ENCODE measurements at places on chromosomes 11 and 22.

DNA sequence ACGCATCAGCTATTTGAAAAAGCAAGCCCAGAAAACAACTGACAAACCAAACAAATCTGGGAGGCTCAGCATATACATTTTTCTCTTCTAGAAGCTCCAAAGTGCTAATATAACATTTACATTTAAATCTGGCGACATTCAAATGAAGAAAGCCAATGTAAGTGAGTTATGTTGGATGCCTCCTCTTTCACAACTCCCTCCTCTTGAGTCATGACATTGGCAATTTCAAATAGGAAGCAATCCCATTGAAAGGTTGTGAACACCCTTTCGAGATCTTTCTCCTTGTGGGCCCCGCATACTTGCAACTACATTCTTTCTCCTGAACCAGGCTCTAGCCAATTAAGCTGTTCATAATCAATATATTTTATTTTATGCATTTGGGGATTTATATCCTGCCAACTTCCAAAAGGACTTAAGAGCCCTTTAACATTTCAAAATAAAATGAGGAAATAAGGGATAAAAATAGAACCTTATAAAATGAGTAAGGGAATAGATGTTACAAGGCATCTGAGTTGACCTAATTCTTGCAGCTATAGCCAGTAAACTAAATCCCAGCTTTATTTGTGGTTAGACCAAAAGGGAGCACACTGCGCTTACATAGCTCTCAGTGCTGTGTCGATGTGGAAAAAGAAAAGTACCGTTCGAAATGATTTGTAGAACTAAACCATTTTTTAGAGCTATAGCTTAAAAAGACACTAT is 129.5 kb upstream of the SESN3 start:
- DNase-seq, result no peak

DNA sequence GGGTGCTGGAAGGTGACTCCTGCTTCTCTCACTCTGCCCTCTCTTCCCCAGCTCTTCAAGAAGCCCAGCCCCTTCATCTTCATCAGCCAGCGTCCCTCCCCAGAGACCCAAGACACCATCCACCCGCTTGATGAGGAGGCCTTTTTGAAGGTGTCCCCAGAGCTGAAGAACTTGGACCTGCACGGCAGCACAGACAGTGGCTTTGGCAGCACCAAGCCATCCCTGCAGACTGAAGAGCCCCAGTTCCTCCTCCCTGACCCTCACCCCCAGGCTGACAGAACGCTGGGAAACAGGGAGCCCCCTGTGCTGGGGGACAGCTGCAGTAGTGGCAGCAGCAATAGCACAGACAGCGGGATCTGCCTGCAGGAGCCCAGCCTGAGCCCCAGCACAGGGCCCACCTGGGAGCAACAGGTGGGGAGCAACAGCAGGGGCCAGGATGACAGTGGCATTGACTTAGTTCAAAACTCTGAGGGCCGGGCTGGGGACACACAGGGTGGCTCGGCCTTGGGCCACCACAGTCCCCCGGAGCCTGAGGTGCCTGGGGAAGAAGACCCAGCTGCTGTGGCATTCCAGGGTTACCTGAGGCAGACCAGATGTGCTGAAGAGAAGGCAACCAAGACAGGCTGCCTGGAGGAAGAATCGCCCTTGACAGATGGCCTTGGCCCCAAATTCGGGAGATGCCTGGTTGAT is 12.6 kb downstream of the IL10RA start:
- no peak for DNase-seq

GRCh38 chr11:123161376-123162030 is 33.5 kb downstream of the CLMP start:
- DNase-seq, result no peak

DNA sequence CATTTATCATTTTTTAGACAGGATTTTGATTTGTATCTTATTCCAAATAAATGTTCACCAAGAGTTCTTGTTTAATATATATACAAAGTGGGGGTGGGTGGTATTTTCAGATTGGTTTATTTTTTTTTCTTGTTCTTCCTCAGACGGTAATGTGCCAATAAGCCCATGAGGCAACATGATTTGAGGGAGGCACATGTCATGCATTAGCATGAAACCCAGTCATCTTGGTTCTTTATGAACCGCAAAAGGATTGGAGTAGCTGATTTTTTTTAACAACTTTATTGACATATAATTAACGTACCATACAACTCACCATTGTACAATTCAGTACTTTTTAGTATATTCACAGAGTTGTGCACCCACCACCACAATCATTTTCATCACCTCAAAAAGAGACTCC is 2.7 kb downstream of the BCL2L13 start:
- no peak for DNase-seq

DNA sequence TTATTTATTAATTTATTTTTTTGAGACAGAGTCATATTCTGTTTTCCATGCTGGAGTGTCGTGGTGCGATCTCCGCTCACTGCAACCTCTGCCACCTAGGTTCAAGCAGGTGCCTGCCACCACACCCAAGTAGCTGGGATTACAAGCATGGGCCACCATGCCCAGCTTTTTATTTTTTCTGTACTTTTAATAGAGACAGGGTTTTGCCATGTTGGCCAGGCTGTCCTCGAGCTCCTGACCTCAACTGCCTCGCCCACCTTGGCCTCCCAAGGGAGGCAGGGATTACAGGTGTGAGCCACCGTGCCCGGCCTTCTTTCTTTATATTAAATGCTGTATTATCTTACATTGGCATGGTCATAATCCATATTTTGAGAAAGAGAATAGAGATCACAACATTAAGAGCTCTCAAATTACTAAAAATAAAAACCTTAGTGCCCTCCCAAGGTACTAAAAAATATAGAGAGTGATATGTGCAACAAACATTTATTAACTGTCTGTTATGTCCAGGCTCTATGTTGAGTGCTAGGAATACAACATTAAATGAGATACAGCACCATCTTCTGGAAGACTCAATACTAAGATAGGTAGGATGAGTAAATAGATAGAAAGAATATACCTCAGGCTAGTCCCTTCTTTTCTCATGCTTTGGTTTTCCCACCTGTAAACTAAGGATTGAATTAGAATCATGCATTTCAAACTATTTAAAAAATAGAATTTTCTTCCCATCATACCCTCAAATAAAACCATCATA is 84.1 kb downstream of the BBOX1 start:
- DNase-seq, result no peak

DNA sequence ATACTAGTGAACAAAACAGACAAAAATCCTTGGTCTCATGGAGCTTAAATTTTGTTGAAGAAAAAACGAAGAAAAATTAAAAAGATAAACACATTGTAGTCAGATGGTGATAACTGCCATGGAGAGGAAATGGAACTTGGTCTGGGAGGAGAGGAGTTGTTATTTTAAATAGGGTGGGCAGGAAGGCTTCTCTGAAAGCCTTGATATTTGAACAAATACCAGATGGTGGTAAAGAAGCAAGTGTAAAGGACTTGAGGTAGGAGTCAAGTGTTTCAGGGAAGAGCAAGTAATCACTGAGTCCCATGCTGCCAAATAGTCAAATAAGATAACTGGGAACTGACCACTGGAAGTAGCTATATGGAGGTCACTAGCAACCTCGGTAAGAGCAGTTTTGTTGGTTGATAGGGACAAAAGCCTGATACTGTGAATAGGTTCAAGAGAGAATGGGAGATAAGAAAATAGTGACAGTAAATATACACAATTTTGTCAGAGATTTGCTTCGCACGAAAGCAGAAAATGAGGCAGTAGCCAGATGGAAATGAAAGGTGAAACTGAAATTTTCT is 55.1 kb downstream of the SESN3 start:
- DNase-seq, result no peak

GRCh38 chr11:18371279-18371678 is 23.1 kb upstream of the LDHA start:
- no peak for DNase-seq

GRCh38 chr11:12943311-12943710 is 65.8 kb upstream of the RASSF10 start:
- no peak for DNase-seq

DNA sequence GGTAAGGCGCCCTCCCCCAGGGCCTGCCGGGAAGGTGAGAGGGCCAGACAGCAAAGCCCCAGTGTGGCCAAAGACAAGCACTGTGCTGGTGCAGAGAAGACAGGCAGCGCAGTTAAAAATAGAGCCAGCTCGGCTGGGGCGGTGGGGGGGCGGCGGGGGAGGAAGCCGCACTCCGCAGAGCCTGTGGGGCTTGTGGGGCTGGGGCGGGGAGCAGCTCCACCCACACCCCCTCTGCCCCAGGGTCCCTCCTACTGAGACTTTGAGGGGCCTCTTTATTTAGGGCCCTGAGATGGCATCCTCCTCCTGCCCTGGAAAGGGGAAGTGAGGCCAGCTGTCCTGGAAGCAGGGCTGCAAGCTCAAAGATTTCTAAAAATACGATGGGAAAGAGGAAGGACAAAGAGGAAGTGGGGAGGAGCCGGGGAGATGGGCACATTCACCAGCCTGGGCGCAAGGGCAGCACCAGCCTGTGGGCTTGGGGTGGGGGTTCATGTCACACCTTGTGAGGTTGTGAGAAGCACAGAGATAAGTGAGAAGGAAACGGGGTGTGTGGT is 2.6 kb downstream of the CYTH4 start:
- peak; percentile 98 for DNase-seq

- DNase-seq, result no peak
Observed at GRCh38 chr11:22433517-22433916, 95.3 kb downstream of the SLC17A6 start.

DNA sequence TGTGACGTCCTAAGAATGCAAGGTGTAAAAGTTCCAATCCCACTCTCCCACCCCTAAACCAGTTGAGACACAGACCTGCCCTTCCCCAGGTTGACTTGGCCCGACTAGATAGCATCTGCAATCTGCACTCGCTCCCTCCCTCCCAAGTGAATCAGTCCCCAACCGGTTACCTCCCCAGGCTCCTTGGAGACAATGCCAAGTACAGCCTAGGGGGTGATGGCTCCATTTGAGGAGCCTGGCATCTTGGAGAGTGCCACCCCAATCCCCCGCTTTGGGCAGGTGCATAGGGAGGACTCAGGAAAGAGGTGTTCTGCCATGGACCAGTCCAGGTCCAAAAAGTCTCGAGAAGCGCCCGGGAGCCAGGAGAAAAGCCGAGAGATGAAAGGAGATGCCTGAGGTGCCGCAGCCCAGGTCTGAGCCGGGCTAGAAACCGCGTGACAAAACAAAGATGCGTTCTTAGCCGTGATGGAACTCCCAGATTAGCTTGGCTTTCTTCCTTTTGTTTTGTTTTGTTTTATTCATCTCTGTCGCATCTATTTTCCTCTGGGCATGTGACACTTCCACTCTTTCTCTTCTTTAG is 18.7 kb upstream of the SNX32 start:
- DNase-seq, result no peak

- no peak for DNase-seq
Observed at GRCh38 chr11:133981156-133981555, 24.4 kb upstream of the IGSF9B start.

- no peak for DNase-seq
Observed at GRCh38 chr11:65851811-65852507, 6.0 kb downstream of the CFL1 start.

DNA sequence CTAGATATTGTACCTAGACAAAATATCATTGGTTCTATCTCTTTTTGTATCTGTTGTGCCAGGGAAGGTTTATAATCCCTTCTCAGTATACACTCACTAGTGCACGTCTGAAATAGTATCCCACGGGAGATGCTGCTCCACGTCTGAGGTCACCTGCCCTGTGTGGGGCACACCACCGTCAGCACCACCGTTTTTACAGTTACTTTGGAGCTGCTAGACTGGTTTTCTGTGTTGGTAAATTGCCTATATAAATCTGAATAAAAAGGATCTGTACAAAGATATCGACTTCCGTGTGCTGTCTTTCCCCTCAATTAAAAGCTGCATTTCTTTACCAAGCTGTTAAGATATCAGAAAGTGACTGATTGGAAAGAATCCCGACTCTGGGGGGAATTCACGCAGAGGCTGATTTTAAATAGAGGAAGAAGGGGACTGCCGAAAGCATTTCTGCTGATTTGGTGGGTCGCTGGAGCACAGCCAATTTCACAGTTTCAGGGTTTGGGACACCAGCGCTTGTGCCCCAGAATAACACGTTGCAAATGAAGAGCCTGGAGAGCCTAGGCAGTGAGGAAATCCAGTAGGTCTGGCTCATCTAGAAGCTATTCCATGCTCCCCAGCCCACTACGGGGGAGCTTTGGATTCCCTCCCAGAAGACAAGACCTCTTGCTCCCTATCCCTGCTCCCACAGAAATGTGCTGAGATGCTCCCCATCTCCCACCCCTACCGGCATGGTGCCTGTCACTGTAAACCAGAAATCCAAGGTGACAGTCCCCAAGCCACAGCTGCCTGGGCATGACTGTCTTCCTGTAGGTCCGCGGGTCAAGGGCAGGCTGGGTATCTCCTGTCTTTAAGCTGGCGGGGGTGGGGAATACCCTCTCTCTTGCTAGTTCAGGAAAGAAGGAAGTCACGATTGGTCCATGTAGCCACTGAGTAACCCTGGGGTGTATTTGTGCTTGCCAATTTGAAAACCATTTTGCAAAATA is 12.7 kb upstream of the MYO18B start:
- no peak for DNase-seq

GRCh38 chr11:114308689-114309089 is 12.5 kb downstream of the NNMT start:
- DNase-seq, result peak; percentile 67

GRCh38 chr11:64132191-64132771 is 33.6 kb downstream of the MACROD1 start:
- DNase-seq, result no peak

DNA sequence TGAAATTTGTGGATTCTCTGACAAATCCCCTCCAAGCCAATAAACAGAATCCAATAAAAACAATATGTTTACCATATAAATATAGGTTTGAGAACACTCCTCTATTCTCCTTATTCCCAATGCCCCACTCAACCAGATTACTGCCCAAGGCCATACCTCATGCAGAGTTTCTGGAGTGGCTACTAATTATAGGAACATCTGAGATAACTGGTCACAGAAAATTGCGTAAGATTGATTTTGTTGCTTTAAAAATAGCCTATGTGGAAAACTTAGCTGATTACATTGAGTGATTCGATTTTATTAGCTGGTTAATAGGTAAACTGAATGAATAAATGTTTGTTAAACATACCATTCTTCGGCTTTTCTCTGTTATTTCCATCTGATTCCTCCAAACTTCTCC is 48.0 kb downstream of the ME3 start:
- DNase-seq, result no peak

DNA sequence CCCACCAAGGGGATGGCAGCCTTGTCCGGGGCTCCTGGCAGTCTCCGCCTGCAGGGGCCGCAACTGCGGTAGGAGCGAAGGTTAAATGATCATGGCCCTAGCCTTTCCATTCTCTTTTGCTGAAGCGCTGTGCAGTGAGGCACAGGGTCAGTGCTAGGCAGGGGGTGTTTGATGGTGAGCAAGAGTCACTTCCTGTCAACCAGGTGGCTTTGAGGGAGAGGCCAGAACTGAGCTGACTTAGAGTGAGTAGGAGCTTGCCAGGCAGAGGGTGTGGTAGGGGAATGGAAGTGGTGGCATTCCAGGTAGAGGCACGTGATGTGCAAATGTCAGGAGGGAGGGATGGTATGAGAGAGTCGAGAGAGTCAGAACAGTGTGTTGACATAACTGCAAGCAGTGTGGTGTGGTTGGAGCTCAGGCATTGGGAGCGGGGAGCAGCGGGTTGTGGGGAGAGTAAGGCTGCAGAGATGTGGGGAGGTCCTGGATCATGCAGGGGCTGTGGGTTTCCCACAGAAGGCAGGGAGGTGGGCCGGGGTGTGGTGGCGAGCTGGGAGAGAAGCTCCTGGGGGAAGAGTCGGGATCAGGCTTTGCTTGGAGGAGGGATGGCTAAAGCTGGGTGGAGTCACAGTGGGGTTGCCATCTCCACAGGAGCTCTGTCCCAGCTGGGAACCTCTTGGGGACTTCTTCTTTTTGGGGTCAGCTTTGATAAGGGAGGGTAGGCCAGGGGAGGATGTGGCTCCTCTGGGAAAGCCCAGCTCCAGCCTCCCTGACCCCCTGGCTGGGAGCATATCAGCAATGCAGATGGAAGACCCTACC is 33.3 kb downstream of the AMPD3 start:
- DNase-seq, result no peak

- no peak for DNase-seq
Observed at GRCh38 chr22:16922076-16922475, 85.9 kb downstream of the GAB4 start.
